ENCODE measurements at places on chromosomes 4 and X. TPM values are rescaled to one million over a fixed set of nuclear protein-coding genes. Genes with fewer than 3 reads are reported as not detected.

GRCh38 chrX:48715876-48716502 lies 19.5 kb downstream of the SUV39H1 start:
- no peak for DNase-seq
- peaks cover 93% of the 10 kb centered on the region for H3K4me1 ChIP-seq
- H3K27ac ChIP-seq: no peak overlapping the region

GRCh38 chr4:105815701-105816100 lies 79.6 kb upstream of the NPNT start:
- H3K36me3 ChIP-seq: no peaks in the 10 kb centered on the region
- H3K4me1 ChIP-seq: no peaks in the 10 kb centered on the region
- no peak for DNase-seq
- no peak overlapping the region for H3K4me3 ChIP-seq
- no peak overlapping the region for H3K27ac ChIP-seq

GRCh38 chr4:180391613-180392012 lies 1851.6 kb upstream of the TENM3 start:
- H3K27me3 ChIP-seq: no peaks in the 10 kb centered on the region
- no peak for DNase-seq
- H3K4me1 ChIP-seq: no peaks in the 10 kb centered on the region

DNA sequence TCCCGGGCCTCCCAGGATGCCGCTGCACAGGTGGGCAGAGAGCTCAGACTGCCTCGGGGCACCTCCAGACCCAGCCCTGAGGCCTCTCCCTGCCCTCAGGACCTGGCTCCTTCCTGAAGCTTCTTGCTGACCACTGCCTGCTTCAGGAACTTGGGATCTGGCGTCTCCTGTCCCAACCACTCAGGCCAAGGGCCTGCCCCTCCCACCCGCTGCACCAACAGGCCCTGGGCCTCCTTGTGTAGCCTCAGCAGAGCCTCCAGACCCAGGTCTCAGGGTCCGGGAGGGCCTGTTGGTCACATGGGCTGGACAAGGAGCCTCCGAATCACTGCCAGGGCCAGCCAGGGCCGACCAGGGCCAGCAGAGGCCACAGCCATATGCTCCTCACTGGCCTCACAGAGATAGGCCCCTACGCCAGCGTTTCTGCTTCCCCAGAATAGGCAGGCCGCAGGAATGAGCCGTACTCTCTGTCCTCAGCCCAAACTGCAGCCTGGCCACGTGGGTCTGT lies 2.8 kb downstream of the MXD4 start:
- H3K36me3 ChIP-seq: peaks cover 3% of the 10 kb centered on the region
- no peak for DNase-seq
- H3K27ac ChIP-seq: no peak overlapping the region
- no peak overlapping the region for H3K4me3 ChIP-seq

DNA sequence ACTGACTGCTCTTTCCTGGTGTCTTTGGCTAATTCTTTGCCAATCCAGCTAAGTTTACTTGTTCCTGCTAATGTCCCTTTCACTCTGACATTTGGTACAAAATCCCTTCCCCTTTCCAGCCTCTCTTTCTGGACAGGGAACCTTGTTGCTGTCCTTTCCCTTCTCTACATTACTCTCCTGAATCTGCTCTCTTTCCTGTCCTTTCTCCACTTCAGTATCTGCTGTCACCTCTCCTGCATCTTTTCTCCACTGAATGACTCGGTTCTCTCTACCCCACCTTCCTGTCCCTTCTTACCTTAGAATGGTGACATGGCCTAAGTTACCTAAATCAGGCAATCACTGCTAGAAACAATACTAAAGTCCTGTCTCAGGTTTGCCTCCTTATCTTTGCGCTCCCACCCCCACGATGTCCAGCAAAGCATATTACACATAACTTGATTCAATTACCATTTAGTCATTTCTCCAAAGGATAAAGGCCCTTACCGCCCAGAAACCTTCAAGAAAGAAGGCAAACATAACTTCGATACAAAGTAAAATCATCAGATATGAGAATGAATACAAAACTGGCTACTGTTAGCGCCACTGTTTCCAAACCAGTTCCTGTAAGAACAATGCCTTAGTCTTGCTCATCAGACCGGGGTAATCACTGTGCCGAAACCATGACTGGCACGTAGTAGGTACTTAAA lies 890 bp downstream of the BOD1L1 start:
- no peaks in the 10 kb centered on the region for H3K36me3 ChIP-seq
- H3K4me3 ChIP-seq: peak overlapping the region; percentile 82
- H3K4me1 ChIP-seq: peaks cover 33% of the 10 kb centered on the region
- H3K27me3 ChIP-seq: no peaks in the 10 kb centered on the region

DNA sequence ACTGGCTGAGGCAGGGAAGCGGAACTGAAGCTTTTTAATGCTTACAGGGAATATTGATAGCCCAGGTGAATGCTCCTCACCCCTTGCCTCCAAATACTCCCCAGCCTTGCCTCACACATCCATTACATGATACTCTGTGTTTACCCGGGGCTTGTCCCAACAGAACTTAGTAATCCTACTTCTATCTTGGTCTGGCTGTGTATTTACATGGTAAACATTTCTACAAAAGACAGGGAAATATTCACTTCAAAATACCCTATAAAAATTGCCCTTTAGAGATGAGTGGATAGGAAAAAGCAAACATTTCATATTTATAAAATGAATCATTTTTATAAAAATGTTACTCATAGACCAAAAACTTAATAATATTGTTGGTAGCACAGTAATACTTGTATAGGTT lies 120.1 kb downstream of the NHS start:
- no peaks in the 10 kb centered on the region for H3K27me3 ChIP-seq
- no peaks in the 10 kb centered on the region for H3K36me3 ChIP-seq
- no peak overlapping the region for H3K27ac ChIP-seq

GRCh38 chrX:107669261-107669660 lies 41.0 kb downstream of the PRPS1 start:
- no peak for DNase-seq
- H3K27me3 ChIP-seq: no peaks in the 10 kb centered on the region
- peaks cover 18% of the 10 kb centered on the region for H3K4me1 ChIP-seq
- no peak overlapping the region for H3K27ac ChIP-seq
- H3K4me3 ChIP-seq: no peak overlapping the region
- no peaks in the 10 kb centered on the region for H3K36me3 ChIP-seq

DNA sequence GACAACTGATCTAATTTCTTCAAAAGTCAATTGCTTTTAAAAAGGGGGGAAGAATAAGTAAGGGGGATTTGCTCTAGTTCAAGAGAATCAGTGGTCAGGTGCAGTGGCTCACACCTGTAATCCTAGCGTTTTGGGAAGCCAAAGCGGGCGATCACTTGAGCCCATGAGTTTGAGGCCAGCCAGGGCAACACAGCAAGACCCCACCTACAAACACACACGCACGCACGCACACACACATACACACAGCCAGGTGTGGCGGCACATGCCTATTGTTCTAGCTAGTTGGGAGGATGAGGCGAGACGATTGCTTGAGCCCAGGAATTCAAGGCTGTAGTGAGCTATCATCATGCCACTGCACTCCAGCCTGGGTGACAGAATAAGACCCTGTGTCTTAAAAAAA lies 9.6 kb downstream of the GRSF1 start:
- DNase-seq: no peak
- H3K4me1 ChIP-seq: no peaks in the 10 kb centered on the region
- H3K27me3 ChIP-seq: no peaks in the 10 kb centered on the region

- H3K36me3 ChIP-seq: no peaks in the 10 kb centered on the region
- H3K4me3 ChIP-seq: no peak overlapping the region
- H3K27me3 ChIP-seq: no peaks in the 10 kb centered on the region
- H3K4me1 ChIP-seq: no peaks in the 10 kb centered on the region
- H3K27ac ChIP-seq: no peak overlapping the region
- no peak for DNase-seq
Measured at GRCh38 chr4:109739547-109739946, 9.7 kb upstream of the PLA2G12A start.

DNA sequence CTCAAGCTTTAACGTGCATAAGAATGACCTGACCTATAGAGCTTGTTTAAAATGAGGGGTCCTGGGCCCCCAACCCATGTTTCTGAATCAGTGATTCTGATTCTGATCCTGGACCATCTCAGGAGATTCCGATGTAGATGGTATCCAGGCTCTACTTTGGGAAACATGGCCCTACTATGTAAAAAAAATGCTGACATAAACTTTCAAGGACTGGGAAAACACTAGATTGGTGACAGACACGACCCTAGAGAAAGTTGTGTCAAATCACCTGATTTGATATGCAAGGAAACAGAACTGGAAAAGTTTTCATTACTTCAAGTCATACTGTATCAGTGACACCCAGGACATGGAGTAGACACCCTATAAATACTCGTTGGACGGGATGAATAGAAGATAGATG lies 328.5 kb downstream of the HNRNPD start:
- DNase-seq: no peak
- H3K27me3 ChIP-seq: peaks cover 4% of the 10 kb centered on the region
- H3K36me3 ChIP-seq: no peaks in the 10 kb centered on the region
- no peak overlapping the region for H3K4me3 ChIP-seq

- H3K36me3 ChIP-seq: no peaks in the 10 kb centered on the region
- H3K27ac ChIP-seq: no peak overlapping the region
- no peak for DNase-seq
- H3K27me3 ChIP-seq: no peaks in the 10 kb centered on the region
- H3K4me1 ChIP-seq: no peaks in the 10 kb centered on the region
- no peak overlapping the region for H3K4me3 ChIP-seq
Measured at GRCh38 chrX:141652286-141652685, 46.3 kb downstream of the SPANXD start.

DNA sequence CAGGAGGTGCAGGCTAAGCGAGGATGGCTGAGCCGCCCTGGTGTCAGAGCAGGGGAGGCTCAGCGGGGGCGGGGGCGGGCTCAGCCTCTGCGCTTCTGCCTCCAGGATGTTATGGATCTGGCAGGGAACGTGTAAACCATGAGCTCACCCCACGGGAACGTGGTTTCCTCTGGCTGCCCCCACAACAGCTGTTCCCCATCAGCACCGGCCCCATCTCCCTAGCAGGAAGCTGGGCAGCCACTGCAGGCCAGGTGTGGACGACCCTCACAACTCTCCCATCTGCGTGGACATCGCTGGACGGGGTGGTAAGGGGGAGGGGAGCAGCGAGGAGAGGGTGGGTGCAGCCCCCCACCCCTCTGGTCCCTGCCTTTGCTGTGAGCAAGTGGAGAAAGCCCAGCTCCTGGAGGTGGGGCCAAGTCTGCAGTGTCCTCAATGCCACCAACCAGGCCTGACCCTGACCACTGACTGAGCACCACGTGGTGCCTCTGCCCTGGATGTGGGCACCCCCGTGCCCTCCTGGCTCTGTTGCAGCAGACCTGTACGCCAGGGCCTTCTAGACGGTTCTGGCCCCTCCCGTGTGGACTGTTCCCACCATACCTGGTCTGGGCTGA lies 28.1 kb upstream of the SPON2 start:
- peak; percentile 34 for DNase-seq
- H3K4me1 ChIP-seq: peaks cover 55% of the 10 kb centered on the region
- H3K27me3 ChIP-seq: no peaks in the 10 kb centered on the region
- peaks cover 8% of the 10 kb centered on the region for H3K36me3 ChIP-seq

NKRF gene
- total RNA-seq: 28.4 TPM

TNMD gene
- total RNA-seq: not detected

CENPVL2 gene
- not detected for total RNA-seq

TMPRSS11D gene
- not detected for total RNA-seq

TCEAL7 gene
- total RNA-seq: not detected

PAGE4 gene
- not detected for total RNA-seq

FATE1 gene
- not detected for total RNA-seq

EVC gene
- 2.3 TPM for total RNA-seq

TMEM271 gene
- total RNA-seq: not detected

PPP2R2C gene
- not detected for total RNA-seq
